ENCODE measurements at places on chromosomes 1 and 21.

DNA sequence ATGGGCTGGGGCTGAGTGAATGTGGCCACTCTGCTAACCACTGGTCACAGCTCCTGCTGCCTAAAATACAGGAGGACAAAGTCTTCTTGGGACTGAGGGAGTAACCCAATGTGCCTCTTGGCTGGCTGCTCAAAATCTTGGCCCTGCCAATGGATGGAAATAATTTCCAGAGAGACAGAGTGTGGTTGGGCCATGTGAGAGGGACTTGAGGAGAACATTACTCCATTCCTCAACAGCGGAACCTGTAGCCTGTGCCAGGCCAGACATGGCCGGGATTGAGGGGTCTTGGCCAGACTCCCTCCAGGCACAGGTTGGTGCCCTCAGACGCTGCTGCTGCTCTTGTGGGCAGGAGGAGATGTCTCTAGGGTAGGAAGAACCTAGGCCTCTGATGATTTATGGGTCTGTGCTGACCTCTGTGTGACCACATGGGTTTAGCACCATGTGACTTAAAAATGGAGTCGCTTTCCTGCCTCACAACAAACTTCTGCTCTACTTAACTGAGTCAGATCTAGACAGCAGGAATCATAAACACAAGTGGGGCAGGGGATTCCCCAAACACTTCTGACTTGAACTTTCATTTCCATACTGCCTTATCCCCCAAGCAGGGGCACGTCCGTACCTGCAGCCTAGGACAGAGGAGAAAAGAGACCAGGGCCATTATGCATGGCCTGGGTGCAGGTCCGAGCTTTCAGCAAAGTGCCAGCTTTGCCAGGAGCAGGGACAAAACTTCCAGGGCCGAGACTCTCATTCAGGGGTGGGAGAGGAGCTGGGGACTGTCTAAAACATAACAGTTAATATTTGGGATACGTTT lies 79.2 kb downstream of the CD34 start:
- no peak for DNase-seq

DNA sequence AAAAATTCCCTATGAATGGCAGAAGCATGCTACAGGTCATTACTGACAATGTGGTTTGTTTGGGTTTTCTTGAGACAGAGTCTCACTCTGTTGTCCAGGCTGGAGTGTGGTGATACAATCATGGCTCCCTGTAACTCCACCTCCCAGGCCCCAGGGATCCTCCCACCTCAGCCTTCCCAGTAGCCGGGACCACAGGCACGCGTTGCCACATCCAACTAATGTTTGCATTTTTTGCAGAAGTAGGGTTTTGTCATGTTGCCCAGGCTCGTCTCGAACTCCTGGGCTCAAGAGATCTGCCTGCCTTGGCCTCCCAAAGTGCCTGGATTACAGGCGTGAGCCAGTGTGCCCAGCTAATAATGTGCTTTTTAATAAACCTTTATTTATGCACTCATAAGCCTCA lies 259.1 kb downstream of the NFIA start:
- no peak for DNase-seq

- DNase-seq = no peak
Observed at GRCh38 chr21:44706026-44706705, 5.2 kb downstream of the TSPEAR start.

- DNase-seq = no peak
Observed at GRCh38 chr21:43193651-43194302, 25.0 kb downstream of the CRYAA start.

DNA sequence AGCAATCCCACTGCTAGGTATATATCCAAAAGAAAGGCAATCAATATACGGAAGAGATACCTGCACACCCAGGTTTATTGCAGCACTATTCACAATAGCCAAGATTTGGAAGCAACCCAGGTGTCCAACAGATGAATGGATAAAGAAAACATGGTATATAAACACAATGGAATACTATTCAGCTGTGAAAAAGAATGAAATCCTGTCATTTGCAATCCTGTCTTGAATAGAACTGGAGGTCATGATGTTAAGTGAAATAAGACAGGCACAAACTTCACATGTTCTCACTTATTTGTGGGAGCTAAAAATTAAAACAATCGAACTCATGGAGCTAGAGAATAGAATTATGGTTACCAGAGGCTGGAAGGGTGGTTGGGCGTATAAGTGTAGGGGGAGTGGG lies 101.0 kb downstream of the OSBPL9 start:
- DNase-seq = no peak

DNA sequence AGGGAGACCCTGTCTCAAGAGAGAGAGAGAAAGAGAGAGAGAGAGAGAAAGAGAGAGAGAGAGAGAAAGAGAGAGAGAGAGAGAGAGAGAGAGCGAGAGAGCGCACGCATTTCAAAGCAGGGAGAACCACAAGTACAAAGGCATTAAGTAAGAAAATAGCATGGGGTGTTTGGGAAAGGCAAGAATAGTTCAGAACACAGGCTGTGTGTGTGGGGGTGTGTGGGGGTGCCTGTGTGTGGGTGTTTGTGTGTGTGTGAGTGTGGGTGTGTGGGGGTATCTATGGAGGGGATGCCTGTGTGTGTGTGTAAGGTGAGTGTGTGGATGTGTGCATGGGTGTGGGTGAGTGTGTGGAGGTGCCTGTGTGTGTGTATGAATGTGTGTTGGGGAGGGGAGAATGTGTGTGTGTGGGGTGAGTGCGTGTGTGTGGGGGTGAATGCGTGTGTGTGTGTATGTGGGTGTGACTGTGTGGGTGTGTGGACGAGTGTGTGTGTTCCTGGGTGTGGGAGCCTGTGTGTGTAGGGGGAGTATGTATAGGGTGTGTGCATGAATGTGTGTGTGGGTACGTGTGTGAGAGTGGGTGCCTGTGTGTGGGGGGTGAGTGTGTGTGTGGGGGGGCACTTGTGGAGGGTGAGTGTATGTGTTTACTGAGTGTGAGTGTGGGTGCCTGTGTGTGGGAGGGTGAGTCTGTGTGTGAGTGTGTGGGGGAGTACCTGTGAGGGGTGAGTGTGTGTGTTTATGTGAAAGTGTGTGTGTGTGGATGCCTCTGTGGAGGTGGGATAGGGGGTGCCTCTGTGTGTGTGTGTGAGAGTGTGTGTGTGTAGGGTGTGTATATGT lies 19.1 kb upstream of the HDAC1 start:
- DNase-seq = no peak

Data from pons (tissue), 1 donor.